Left hindlimb (tissue), 1 donor: ENCODE measurements at places on chromosomes 12 and 14.

- DNase-seq: no peak
These were observed 894 bp downstream of the KRT8 start for GRCh38 chr12:52903855-52904508.

DNA sequence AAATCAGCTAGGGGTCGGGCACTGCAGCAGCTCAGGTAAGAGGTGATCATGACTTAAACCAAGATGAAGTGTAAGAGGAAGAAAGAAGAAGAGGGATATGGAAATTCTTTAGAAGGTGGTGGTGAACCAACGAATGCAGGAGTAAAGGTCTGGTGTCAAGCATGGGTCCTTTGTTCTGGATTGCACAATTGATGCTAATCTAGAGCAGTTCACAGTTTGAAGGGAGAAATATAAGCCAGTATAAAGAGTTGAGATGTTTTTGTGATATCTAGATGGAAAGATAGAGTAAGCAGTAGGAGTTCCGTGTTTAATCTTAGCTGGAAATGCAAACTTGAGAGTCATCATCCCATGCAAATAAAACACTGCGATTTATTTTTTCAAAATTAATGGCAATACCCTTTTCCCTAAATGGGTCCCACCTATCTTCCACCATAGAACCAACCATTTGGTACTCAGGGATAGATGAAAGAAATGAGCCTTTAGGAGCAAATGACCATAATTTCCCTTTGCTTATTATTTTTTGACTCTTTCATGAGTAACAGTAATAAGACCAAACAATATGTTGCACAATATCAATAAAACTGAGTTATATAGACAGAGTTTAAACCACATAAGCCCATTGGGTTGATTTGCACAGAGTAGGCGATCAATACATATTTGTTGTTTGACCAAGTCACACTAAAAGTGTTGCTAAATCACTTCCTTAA is 15.0 kb upstream of the MGP start:
- no peak for DNase-seq

GRCh38 chr12:57001448-57001906 is 4.9 kb downstream of the ZBTB39 start:
- no peak for DNase-seq

DNA sequence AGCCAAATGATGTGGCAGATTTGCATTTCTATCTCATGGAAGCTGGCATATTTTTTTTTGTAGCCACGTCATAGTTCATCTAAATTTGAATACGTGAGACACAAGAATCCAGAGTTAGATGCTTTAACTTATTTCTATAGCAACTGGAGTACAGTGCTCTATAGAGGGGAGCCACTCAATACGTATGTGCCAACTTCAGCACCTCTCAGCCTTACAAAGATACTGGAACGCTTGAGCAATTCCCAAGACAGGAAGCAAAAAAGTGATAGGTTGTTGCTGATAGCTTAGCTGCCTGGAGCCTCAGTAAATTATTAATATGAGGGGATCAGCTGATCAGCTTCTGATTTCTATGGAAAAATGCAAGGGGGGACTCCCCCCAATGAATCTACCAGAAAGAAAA is 24.1 kb upstream of the PELI2 start:
- DNase-seq: no peak

DNA sequence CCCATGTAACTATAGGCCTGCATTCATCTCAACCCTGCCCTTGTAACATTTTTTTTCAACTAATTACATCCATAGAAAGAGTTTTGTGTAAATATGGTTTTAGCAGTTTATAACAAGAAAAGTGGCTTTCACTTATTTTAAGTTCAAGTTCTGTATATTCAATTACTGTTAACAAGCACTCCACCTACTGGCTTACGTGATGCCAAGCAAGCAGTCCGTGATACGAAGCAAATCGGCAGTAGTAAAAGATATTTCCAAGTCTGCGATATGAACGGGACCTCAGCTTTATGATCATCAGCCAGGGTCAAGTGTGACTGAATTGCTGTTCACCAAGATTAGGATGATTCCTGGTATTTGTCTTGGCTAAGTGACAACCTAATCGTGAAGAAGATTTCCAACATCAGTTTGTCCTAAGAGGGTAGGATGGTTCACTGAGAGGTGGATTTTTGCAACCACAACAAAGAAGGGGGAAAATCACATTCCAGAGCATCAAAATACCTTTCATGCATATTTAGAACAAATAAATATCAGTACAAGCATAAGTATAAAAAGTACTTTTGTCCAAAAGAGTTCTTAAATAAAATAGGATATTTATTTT is 456.2 kb downstream of the FOXG1 start:
- DNase-seq: no peak

- no peak for DNase-seq
These were observed 10.1 kb upstream of the SMCO3 start for GRCh38 chr12:14824012-14824634.

- DNase-seq: no peak
These were observed 113.3 kb downstream of the PTPRO start for GRCh38 chr12:15435597-15435996.

DNA sequence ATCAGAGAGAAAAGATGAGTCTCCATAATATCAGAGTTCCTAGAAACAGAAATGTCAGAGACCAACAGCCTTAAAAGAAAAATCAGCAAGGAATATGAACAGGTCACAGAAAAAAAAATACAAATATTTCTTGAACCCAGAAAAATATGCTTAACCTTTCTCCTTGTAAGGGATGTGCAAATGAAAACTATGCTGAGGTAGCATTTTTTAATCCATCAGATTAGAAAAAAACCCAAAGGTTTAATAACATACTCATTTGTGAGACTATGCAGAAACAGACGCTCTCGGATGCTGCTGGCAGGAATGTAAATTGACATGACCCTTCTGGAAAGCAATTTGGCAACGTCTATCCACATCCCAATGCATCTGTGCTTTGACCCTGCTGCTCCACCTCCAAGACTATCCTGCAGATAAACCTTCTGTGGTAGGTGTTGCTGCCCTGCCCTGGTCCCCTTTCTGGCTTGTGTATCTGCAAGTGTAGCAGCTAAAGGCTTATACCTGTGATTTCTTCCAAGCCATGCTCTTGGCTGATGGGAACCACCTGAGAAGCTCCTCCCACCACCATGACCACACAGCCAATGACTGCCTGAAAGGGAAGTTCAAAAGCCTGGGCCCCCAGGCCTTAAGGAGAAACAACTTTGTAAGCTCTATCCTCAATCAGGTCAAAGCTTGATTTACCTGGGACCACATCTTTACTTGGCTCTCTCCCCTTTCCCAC is 49.4 kb downstream of the LTBP2 start:
- DNase-seq: no peak
